ENCODE measurements at places on chromosomes 7 and 10.

- DNase-seq, result no peak
Observed at GRCh38 chr7:96076350-96076707, 245.6 kb downstream of the SLC25A13 start.

DNA sequence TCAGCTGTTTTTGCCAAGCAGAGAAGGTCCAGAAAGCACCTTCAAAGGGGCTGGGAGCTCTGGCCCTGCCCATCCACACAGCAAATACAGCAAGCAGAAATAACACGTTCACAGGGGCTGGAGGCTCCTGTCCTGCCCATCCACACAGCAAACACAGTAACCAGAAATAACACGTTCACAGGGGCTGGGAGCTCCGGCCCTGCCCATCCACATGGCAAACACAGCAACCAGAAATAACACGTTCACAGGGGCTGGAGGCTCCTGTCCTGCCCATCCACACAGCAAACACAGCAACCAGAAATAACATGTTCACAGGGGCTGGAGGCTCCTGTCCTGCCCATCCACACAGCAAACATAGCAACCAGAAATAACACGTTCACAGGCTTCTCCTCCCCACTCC, 558.1 kb downstream of the PTPRN2 start:
- DNase-seq, result no peak

GRCh38 chr10:30111340-30112022, 52.1 kb upstream of the JCAD start:
- no peak for DNase-seq

- DNase-seq, result no peak
Observed at GRCh38 chr7:41586931-41587640, 115.8 kb downstream of the INHBA start.

- DNase-seq, result no peak
Observed at GRCh38 chr10:32489901-32490300, 44.0 kb downstream of the CCDC7 start.

- no peak for DNase-seq
Observed at GRCh38 chr7:5234852-5235831, 45.1 kb downstream of the WIPI2 start.

GRCh38 chr10:77756319-77757232, 119.0 kb upstream of the KCNMA1 start:
- DNase-seq, result no peak

Data from activated CD8-positive, alpha-beta memory T cell treated with anti-CD3 and anti-CD28 coated beads for 4 hours (primary cell).